ENCODE measurements at places on chromosomes 6 and 20.

- DNase-seq = no peak
Observed at GRCh38 chr20:34163307-34163706, 51.3 kb upstream of the EIF2S2 start.

DNA sequence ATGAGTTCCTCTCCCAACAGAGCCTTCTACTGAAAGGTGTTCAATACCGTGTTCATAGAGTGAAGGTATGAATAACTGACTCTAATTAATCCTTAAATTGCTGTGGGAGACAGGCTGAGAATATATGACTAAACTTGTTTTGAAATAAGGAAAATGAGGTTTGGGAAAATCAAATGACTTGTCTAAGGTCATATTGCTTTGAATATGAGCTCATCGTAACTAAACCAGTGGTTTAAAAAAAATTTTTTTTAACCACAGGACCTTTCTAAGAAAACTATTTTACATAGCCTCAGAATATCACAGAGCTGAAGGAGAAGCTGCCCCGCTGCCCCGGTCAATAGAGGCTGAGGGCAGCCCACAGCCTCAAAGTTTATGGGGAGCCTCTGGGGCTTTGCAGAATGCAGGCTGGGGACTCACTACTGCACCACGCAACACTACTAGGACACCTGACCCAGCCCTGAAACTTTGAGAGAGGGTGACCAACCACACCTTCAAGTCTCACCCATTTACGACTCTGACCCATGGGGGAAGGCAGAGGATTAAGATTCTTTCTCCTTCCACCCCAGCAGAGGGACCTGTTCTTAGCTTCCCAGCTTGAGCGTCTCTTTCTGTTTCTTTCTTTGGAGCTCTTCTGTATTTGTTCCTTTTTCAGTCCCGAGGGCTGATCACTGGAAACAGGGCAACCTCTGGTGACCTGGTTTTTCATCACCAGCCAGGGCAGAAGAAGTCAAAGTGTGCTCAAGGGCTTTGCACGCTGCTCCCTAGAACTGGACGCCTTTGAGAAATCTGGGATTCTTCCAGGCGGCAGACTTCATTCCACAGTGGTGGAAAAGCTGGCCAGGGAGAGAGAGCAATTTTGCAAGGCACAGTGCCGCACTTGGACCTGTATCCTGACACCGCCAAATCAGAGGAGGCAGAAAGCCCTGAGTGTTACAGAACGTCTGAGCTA, 220.2 kb downstream of the ATXN1 start:
- DNase-seq = no peak

GRCh38 chr6:110537208-110538123, 61.1 kb upstream of the SLC22A16 start:
- no peak for DNase-seq

GRCh38 chr6:163098827-163099479, 315.6 kb upstream of the QKI start:
- no peak for DNase-seq

DNA sequence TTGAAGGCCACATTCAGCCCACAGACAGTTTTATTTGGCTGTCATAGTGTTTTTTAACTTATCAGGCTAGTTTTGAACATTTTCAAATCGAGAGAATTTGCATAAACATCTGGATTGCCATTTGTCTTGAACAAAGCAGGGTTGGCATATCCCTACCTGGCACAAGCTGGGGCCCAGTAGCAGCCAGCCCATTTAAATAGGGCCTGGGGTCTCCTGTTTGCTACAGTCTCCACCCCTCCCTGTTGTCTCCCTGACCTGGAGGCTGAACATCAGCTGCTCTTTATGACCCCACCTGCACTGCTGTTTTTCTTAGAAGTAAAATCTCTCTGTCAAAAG, 10.5 kb downstream of the BCAS4 start:
- DNase-seq = no peak

GRCh38 chr6:149031859-149032598, 285.2 kb downstream of the UST start:
- peak; percentile 62 for DNase-seq

GRCh38 chr6:83615025-83615999, 93.6 kb downstream of the SNAP91 start:
- no peak for DNase-seq

DNA sequence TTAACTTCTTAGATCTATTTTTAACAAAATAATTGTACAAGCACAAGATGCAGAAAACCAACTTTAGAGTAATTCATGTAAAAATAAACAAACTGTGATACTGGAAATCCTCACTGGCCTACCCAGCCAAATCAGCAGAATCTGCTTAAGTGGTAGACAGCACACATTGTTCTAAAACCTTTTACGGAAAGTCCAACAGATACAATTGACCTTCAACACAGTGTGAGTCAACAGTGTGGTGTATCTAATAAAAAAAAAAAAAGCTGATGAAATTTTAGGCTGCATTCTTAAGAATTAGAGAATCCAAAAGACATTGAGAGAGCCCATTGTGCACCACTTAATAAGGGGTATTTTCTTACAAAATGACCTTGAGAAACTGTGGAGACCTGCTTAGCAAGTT, 174.5 kb downstream of the COL21A1 start:
- DNase-seq = no peak

GRCh38 chr20:3781153-3781910, at the start of gene SPEF1:
TSS of gene SPEF1 (minus strand) at chr20:3781448. CDS start at chr20:3781287, 161 bp downstream.
- DNase-seq = peak; percentile 59

DNA sequence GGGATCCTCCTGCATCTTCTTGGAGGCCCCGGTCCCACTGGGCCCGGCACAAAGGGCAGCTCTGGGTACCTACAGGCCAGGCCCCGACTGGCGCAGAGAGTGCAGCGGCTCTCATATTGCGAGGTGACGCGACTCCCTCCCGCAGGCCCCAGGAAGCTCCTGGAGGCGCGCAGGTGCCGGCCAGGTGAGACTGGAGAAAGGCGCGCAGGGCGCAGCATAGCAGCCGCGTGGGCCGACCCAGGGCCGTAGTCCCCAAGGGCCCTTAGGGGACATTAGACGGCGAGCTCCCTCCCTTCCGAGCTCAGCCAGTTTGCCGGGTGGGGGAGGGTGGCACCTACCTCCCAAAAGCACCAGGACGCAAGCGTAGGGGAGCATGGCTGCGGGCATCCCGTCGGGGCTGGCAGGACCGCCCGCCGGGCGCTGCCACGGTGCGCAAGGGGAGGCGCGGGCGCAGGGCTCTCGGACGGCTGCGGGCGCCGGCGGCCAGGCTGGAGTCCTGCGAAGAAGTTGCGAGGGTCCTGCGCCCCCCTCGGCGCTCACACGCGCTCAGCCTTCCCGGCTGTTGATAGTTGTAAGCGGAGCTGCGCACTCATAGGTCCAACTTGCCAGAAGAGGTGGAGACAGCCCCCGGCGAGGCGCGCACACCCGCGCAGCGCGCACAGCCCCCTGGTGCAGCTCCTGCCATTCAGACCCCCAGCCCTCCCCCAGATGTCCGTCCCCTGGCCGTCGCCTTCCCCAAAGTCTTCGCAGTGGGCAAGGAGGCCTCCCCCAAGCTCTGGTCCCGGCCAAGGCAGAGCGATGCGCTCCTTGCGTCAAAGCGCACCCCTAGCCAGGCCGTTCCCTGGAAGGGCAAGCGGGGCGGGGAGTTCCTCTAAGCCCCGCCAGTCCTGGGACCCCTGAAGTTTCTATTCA, 622 bp downstream of the APCDD1L start:
- no peak for DNase-seq

- no peak for DNase-seq
Observed at GRCh38 chr6:140068801-140069200, 694.4 kb upstream of the CITED2 start.

DNA sequence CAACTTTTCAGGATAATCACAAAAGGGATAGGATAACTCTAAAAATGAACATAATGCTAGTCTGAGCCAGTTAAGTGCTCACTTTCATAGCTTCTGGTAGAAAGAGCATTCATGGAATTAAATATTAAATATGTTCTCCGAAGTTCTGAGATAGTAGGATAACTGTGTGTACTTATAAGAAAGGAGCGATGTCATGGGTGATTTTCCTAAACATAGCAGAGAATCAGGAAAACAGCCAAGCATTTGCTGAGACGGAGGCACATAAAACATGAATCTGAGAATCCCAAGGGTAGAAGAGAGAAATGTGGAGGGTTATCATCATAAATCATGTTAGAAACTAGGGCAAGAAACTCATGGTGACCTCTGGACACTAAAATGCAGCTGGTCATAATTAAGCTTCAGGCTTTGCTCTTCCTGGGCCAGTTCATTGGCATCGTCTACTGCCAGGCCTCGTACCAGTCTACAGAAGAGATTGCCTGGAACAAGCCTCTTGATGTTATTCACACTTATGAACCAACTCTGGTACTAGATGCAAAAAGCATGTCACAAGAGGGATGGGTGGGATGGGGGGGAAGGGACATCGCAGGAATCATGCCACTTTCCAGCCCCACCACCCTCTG, 436.6 kb downstream of the PRKN start:
- no peak for DNase-seq

- DNase-seq = peak; percentile 81
Observed at GRCh38 chr20:23606652-23607049, 934 bp upstream of the CST9 start.

- DNase-seq = no peak
Observed at GRCh38 chr6:101344885-101345284, 48.6 kb upstream of the GRIK2 start.

- no peak for DNase-seq
Observed at GRCh38 chr20:4929686-4930397, 71.5 kb downstream of the SLC23A2 start.

DNA sequence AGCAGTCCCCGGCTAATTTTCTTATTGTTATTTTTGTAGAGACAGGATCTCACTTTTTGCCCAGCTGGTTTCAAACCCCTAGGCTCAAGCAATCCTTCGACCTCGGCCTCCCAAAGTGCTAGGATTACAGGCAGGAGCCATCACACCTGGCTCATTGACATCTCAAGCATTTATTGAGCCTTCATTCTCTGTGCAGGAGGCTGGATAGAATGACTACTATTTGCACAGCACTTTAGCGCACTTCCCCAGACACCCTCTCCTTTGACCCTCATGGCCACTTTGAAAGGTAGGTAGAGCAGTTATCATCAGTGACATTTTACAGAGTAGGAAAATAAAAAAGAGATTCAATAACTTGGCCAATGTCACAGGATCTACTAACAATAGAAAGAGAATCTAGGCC, 124.0 kb upstream of the STXBP5 start:
- DNase-seq = no peak

GRCh38 chr6:154615483-154616025, 105.1 kb upstream of the CNKSR3 start:
- no peak for DNase-seq

- DNase-seq = peak; percentile 87
Observed at GRCh38 chr6:138109042-138109997, 2.1 kb upstream of the PERP start.

DNA sequence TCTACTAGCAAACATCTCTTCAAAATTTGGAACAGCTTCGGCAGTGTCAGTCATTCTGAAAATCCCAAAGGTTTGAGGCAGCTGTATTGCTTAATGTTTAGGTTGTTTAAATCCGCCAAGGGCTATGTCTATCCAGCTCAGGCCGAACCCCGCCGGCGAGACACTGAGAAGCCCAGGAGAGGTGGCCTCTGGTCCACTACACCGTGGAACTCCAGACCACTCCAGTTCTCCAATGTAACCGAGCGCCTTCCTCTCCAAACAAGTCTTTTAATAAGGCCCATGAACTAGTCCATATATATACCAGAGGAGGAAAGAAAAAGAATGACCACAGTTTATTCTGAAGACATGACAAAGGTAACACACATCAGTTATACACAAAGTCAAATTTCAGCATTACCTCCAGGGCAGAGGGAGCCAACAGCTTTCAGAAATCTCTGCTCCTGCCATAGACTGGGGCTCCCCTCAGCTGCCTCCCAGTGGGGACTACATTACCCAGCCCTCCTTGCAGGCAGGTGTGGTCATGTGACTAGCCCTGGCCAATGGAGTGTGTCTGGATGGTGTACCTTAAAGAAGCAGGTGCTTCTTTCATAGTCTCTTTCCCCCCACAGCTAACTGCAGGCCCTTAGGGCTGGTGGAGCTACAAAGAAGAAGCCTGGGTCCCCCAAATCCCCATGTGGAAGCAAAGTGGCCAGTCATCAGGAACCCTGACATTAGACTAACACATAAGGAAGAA, at the start of gene RAMACL:
Gene RAMACL, minus strand, starts transcription at position 255 of the 733 bp plus-strand sequence. Its CDS starts 201 bp downstream, at position 54.
- peak; percentile 65 for DNase-seq

DNA sequence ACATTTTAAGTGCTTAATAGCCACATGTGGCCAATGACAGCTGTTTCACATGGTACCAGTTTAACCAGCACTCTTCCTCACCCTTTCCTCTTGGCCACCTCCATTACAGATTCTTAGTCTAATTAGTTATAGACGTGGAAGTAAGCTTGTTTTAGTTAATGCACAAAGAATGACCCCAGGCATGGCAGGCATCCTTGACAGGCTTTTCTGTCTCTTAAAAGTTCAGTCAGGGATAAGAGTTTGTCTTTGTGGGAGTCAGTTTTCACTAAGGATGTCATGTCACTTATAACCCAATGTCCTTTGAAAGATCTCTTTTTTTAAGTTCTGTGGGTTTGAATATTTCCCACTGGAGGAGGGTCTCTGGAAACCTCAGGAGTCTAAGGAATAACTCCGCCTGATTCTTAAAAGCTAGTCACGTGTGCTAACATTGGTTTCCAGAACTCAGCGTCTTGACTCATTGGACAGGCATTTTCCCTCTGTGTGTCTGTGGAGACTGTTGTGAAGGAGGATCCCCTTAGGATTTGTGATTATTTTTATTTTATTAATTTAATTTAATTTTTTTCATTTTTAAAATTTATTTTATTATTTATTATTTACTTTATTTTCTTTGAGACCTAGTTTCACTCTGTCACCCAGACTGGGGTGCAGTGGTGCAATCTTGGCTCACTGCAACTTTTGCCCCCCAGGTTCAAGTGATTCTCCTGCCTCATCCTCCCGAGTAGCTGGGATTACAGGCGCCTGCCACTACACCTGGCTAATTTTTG, 171.4 kb downstream of the ZFAND3 start:
- DNase-seq = no peak

DNA sequence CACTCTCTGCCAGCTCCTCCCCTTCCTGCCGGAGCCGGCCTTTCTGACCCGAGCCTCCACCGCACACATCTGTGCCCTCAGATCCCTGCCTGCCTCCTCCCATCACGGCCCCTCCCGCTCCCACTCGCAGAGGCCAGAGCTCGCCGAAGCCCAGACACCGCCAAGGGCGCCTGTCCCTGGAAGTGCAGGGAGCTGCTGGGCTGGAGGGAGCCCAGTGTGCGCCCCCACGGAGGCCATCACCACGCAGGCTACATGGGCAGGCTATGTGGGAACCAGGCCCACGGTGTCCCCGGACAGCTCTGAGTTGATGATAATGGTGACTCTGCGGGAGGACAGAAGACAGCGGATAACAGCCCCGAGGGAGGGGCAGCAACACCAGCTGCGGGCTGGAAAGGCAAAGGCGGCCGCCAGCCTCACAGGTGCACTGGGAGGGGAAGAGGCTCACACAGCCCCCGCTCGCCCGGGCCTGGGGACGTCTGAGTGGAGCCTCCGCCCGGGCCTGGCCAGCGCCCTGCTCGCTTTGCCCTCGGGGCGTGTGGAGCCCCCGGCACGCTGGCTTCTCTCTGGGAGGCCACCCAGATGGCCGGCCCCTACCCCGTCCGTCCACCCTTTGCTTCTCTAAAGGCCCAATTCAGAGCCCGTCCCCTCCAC, 154.9 kb downstream of the DLL1 start:
- DNase-seq = no peak

Measured in activated CD4-positive, alpha-beta T cell treated with anti-CD3 and anti-CD28 coated beads for 48 hours (primary cell).